ENCODE measurements at places on chromosomes 5 and 9.

- DNase-seq = no peak
Observed at GRCh38 chr5:63408984-63409383, 553.3 kb downstream of the HTR1A start.

DNA sequence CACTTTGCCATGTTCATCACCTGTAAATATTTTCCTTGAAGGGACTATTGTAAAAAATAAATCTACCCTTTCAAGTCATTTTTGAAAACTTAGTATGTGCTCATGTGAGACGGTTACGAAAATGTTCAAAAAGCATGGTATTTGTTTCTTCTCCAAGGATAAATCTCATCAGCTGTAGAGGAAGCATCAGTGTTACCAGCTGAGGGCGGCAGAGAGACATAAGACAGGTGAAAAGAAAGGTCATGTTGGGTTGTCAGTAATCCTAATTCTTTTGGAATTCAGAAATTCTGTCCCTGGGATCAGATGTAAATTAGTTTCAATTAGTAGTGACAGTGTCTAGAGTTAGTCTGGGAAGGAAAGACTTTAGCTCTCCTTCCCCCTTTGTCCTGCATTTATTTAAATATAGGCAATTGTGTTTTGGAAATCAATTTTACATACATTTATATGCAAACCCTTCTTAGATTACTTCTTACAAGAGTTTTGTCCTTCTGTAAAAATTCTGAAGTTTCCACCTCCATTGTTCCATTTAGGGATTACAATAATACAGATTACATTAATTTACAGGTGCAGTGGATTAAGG, 791.9 kb upstream of the CDH6 start:
- no peak for DNase-seq

GRCh38 chr9:129285382-129285781, 107.3 kb upstream of the IER5L start:
- no peak for DNase-seq

DNA sequence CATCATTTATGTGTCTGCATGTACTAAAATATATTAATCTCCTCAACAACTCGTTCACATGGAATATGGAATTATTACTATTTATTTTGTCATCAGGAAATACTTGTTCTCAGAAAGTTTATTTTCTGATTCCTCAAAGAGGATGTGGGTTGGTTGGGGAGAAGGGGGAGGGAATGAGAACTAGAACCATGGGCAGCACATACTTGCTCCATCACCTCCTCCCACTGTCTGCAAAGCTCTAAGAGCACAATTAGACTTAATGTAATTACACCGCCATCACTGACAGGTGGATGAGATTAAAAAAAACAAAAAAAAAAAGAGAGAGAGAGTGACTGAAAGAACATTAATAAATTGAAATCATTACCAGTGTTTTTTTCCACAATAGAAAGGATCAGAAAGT, 98.2 kb downstream of the OXCT1 start:
- DNase-seq = no peak

DNA sequence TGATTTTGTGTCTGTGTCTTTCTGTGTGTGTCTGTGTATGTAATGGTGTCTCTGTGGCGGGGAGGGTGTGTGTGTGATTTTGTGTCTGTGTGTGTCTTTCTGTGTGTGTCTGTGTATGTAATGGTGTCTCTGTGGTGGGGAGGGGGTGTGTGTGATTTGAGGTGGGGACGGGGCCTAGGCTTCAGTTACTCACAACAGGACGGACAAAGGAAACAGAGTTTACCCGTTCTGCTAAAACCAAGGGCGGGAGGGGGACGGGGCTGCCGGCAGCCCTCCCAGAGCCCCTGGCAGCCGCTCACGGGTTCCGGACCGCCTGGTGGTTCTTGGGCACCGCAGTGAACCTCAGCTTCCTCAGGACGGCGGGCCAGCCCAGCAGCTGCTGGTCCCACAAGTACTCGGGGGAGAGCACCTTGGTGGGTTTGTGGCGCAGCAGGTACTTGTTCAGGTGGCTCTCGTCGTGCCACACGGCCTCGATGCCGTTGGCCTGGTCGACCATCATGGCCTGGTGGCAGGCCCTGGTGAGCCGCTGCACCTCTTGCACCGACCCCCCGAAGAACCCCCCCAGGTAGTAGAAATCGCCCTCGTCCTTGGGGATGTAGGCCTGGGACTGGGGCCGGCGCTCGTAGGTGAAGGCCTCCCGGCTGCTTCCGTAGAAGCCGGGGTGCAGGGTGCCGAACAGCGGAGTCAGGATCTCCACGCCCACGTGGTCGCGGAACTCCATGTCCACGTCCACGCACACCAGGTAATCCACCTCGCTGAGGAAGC, 19.4 kb downstream of the ABO start:
- no peak for DNase-seq

DNA sequence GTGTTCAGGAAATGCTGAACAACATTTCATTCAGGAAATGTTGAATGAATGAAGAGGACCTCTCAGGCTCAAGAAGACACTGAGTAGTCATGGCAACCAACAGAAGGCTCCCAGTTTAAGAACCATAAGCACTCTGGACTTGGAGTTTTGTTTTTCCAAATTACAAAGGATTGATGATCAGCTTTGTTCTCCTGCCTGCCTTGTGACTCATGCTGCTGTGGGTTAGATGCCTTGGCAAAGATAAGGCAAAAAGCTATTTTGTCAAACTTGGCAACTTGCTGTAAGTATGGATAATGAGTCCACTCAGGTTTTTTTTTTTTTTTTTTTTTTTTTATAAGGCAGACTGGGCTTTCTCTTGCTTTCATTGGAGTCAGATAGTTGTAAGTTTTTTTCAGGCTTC, 365.0 kb downstream of the TMEM232 start:
- DNase-seq = no peak

DNA sequence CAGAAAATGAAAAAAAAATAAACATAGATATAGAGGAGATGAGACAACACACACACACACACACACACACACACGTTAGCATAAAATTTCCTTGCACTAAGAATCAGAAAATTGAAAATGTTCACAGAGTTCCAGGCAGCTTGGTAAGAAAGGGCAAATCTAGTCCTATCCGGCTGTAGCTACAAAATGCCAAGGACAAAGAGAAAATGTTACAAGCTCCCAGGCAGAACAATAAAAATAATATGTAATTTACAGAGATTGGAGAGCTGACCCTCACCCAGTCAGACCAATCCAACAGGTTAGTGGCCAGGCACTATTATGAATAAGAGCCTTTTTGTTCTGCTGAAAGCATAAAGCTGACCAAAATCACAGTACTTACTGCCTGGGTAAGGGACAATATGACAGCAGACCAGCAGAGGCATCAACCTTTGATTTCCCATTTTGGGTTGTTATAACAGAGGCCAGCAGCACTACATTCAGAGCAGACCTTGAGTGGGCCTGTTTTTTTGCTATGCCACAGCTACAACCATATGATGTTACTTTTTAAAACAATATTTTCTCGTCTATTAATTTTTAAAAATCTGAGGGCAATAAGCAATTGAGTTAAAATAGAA, 892.6 kb downstream of the TAF11L14 start:
- DNase-seq = no peak

- DNase-seq = no peak
Observed at GRCh38 chr5:160950311-160950710, 98.3 kb upstream of the ATP10B start.

- no peak for DNase-seq
Observed at GRCh38 chr5:168346417-168346816, 55.0 kb downstream of the WWC1 start.

GRCh38 chr5:125336401-125336800, 590.0 kb upstream of the ZNF608 start:
- no peak for DNase-seq

- no peak for DNase-seq
Observed at GRCh38 chr5:68396722-68397121, 181.2 kb downstream of the PIK3R1 start.

GRCh38 chr5:126002222-126002897, 420.8 kb upstream of the GRAMD2B start:
- DNase-seq = no peak

DNA sequence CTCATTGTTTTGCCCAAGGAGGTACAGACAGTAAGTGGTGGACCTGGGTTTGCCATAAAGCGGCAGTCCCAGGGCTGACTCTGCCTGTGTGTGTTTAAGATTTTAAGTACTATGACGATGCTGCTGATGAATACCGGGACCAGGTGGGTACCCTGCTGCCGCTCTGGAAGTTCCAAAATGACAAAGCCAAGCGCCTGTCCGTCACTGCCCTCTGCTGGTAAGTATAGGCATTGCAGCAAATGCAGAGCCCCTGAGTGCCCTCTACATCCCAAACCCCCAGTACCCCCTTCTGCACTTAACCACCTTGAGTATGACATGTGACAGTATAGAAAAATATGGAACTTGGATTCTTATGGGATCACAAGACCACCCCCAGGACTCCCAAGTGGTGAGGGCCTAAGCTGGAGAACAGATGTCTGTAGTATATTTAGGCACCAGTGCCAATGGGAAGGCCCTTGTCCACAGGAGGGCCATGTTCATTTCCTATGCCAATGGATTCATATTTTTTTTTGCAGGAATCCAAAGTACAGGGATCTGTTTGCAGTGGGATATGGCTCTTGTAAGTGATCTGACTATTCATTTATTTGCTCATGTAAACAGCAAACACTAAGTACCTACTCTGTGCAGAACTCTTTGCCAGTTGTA, 22.0 kb downstream of the ENHO start:
- DNase-seq = peak; percentile 86

GRCh38 chr9:121281614-121282276, 13.8 kb downstream of the GSN start:
- no peak for DNase-seq

- no peak for DNase-seq
Observed at GRCh38 chr5:6674886-6675285, 38.3 kb upstream of the TENT4A start.

DNA sequence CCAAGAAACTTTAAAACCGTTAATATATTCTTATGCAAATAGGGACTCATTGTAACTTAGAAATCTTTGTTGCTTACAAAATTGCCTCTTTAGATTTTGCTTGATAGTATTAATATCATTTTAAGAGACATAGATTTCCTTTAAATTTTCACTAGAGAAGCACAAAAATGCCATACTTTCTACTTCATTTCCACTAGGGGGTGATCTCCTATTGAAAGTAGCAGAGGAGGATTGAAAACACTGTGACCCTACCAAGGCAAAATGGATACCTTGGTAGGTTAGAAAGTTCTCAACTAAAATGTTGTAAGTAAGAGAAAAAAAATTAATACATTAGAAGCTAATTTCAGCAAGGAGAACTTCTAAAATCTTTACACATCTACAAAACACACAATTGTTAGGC, 204.9 kb downstream of the CHSY3 start:
- DNase-seq = no peak

DNA sequence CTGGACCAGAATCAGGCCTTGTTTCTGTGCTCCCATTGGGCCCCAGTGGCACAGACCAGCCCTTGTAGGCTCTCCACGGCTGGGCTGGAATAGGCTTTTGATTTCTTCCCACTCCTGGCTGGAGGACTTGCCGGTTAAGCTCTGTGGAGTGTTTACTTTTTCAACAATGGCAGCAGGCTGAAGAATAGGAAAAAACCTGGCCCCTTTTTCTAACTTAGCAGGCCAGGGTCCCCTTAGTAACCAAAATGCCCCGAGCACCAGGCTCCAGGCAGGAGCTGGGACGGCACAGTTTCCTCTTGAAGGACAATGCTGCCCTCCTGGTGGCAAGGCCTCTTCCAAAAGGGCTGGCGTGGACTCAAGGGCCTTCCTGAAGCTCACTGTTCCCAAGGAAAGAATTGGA, 230.3 kb downstream of the CRB2 start:
- DNase-seq = no peak

DNA sequence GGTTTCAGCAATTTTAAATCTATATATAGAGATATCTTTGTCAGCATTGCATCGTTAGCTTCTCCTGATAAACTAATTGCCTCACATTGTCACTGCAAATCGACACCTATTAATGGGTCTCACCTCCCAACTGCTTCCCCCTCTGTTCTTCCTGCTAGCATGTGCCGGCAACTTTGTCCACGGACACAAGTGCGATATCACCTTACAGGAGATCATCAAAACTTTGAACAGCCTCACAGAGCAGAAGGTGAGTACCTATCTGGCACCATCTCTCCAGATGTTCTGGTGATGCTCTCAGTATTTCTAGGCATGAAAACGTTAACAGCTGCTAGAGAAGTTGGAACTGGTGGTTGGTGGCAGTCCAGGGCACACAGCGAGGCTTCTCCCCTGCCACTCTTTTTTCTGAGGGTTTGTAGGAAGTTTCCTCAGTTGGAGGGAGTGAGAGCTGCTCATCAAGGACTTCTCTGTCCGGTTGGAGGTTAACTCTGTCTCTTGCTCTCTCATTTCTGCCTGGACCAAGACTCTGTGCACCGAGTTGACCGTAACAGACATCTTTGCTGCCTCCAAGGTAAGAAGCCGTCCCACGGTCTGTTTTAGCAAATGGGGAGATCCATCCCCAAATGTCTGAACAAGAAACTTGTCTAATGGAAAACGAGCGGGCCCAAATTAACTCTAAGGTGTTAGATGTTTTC, at the start of gene IL4:
Gene IL4 (plus strand): TSS at position 51 of the 692 bp plus-strand sequence. CDS start 62 bp downstream, at position 113.
- DNase-seq = no peak

DNA sequence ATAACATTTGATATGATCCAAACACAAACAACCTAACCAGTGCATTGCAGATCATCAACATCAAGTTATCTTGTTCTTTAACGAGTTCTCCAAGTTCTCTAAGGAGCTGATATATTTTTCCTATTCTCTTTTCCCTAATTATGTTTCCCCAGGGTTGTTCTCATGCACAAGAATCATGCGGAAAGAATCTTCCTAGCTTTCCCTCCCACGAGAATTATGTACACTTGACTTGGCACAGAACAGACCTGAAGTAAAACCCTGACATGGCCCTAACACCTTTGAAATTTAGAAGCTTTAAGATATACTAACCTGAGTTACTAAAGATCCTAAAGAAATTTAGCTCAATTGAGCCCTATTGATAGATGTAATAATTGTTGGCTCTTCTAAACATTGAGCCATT, 110.7 kb upstream of the FST start:
- no peak for DNase-seq

- DNase-seq = no peak
Observed at GRCh38 chr9:114315723-114316363, 7.1 kb upstream of the ORM1 start.

GRCh38 chr5:139458580-139459407, 3.7 kb downstream of the ECSCR start:
- DNase-seq = peak; percentile 60

GRCh38 chr5:17828681-17829080, 194.4 kb downstream of the TAF11L14 start:
- no peak for DNase-seq

- no peak for DNase-seq
Observed at GRCh38 chr5:89850513-89850865, 559.1 kb downstream of the CETN3 start.

DNA sequence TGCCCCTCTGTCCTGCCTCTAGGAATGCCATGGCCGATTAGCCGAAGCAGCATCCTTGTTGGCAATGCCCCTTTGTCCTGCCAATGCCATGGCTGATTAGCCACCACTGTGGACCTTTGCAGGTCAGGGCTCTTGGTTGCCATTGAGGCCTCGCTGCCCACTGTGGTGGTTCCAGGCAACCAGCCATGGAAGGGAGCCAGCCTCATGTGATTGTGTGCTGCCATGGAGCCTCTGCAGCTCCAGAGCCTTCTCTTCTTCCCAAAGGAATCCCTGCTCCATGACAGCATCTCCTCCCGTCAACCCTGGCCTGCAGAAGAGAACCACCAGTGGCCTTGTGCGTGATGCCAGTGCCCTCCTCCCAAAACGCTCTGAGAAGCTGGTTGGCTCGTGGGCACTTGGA, 187.0 kb downstream of the CACNA1B start:
- DNase-seq = no peak

GRCh38 chr5:180786531-180787398, 15.8 kb downstream of the MGAT1 start:
- DNase-seq = no peak

- DNase-seq = no peak
Observed at GRCh38 chr9:110069326-110070248, 138.4 kb downstream of the C9orf152 start.

- no peak for DNase-seq
Observed at GRCh38 chr5:33328818-33329217, 111.9 kb upstream of the TARS1 start.

Data from stimulated activated CD4-positive, alpha-beta T cell treated with anti-CD3 and anti-CD28 coated beads, Interleukin-2, amount 100 ng/mL, for 48 hours (primary cell).